Suprapubic skin (tissue), 4 donors: ENCODE measurements at places on chromosomes 7 and 10. TPM values are rescaled to one million over a fixed set of nuclear protein-coding genes. Genes with fewer than 3 reads are reported as not detected.

Gene HOXA1
- 3.6 TPM for total RNA-seq

Gene DDC
- total RNA-seq = 3.6 TPM

Gene PMPCB
- total RNA-seq = 47.7 TPM

Gene BEND7
- total RNA-seq = 4.7 TPM

Gene PFKP
- total RNA-seq = 36.7 TPM

GRCh38 chr10:97607095-97607636 lies 17.6 kb downstream of the C10orf62 start:
- no peak for DNase-seq

- DNase-seq = no peak
Observed at GRCh38 chr7:154690411-154690810, 312.5 kb downstream of the PAXIP1 start.

DNA sequence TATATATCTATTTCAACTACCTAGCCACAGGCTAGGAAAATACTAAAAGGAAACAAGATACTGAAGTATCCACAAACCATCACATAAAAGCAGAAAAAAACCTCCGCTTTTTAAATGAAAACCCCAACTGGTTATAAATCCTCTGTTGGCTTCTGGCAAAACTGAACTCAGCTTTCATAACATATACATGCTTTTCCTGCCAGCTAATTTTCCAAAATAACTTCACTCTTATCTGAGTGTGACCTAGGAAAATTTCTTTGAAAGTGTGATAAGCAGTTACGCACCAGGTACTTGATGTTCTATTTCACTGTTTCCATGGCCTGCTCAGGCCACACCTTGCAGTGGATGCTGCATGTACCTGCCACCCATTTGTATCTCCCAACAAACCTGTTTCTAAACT lies 11.8 kb downstream of the FAM3C start:
- DNase-seq = no peak

GRCh38 chr7:95389516-95389915 lies 6.7 kb downstream of the PON3 start:
- no peak for DNase-seq
